ENCODE measurements at places on chromosomes 7 and 10.

- no peak for DNase-seq
These were observed 144.9 kb upstream of the MAGI2 start for GRCh38 chr7:79598351-79598750.

DNA sequence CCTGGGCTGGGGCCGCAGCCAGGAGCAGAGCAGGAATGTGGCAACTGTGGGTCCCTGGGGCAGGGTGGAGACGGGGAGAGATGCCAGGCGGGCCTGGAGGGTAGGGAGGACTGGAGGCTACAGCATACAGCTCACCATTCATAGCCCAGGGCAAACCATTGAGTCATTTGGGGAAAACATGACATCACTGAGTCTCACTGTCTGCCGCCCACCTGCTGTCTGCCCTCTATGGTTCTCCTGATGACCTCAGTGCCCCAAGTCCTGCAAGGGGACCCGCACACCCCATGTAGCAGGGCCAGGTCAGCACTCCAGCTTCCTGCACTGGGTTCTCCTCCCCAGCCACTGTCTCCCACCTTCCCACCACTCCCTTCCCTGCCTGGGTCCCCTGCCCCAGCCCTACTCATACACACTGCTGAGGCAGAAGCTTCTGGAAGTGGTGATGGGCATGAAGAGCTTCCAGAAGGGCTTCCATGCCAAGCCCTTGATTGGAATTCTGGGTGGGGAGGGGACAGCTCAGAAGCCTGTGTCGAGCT, 10.4 kb downstream of the CHST3 start:
- no peak for DNase-seq

GRCh38 chr10:130339091-130339490, 202.9 kb downstream of the GLRX3 start:
- no peak for DNase-seq

- DNase-seq: no peak
These were observed 20.6 kb upstream of the ADAMTS14 start for GRCh38 chr10:70651661-70652060.

- no peak for DNase-seq
These were observed 58.4 kb downstream of the MYPN start for GRCh38 chr10:68167586-68168189.

DNA sequence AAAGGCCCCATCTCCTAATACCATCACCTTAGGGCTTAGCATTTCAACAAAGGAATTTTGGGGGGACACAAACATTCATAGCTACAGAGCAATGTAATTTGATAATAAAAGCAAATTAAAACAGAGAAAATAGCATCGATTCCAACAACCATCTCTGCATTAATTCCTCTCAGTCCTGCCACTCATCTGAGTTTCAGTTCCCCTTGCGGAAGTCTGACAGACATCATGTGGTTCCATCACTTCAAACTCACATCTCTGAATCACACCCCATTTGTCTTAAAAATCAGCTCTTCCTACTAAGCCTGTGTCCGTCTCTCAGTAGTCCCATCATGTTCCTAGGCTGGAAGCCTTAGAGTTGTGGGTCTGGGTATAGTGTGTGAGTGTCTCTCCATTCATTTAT, 3.6 kb downstream of the ADCK2 start:
- DNase-seq: no peak

- DNase-seq: no peak
These were observed 7.3 kb downstream of the KMT2E start for GRCh38 chr7:105021352-105021751.

- DNase-seq: no peak
These were observed 1.3 kb downstream of the INSYN2A start for GRCh38 chr10:127195041-127195506.

- DNase-seq: no peak
These were observed 26.3 kb downstream of the IPMK start for GRCh38 chr10:58241346-58241745.

GRCh38 chr7:142500366-142500765, 242.5 kb upstream of the PRSS58 start:
- no peak for DNase-seq

DNA sequence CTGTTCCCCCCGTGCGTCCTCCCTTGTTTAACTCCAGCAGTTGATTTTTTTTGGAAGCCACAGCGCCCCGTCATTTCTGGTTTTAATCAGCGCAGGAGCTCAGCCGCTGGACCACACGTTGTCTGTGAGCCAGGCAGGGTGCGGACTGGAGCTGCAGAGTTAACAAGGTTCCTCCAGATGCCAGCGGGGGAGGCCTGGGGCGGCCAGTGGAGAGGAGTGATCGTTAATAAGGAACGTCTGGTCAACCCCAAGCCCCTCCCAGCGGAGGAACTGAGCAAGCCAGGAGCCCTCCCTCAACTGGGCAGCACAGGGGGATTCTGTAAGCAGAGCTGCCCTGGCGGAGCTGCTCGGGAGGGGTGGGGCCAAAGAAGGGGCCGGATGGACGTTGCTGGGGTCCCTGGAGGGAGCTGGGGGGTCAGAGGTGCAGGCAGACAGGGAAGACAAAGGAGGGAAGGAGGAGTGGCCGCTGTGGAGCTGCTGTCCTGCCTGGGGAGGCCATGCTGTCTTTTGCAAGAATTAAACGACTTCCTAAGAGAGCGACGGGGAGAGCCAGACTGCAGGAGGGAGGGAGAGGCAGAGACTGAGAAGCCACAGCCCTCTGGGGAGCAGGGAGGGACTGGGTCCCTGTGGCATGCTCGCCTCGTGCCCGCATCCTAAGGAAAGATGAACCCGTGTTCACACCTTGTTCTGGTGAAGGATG, 537.1 kb upstream of the FOXK1 start:
- no peak for DNase-seq

DNA sequence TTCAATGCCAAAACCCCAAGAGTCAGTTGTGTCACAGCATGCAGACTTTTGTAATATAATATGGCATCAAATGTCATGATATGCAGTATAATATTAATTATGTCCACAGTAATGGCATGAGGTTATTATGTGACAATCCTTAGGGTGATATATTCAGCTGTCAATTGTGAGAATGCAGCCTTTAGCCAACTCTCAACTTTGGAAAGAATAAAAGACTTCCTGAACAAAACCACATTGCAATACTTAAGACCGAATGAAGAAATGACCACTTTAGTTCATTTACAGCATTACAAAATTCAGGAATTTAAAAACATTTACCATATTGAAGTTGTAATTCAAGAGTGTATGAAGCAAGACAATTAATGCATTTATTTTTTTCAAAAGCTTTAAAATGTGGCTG, 45.4 kb downstream of the CPVL start:
- DNase-seq: no peak

- DNase-seq: no peak
These were observed 177.0 kb downstream of the REEP3 start for GRCh38 chr10:63697956-63698786.

DNA sequence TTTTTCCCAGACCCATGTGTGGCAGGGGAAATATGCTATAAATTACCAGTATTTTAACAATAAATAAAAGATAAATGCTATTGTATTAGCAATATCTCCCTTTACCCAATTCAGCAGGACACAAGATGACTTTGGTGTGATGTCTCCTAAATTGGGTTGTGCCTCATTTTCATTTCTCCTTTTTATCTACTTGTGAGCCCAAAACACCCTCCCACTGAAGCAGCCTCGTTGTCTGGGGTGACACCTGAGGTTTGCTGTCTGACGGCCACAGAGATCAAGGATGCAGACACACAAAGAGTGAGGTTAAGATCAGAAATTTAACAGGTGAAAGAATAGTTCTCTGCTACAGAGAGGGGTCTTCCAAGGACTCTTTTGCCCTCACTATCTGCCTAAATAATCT, 27.1 kb upstream of the CC2D2B start:
- DNase-seq: no peak

GRCh38 chr7:8592167-8592566, 158.8 kb downstream of the NXPH1 start:
- no peak for DNase-seq

- no peak for DNase-seq
These were observed 30.2 kb downstream of the ALOX5 start for GRCh38 chr10:45404087-45404769.

DNA sequence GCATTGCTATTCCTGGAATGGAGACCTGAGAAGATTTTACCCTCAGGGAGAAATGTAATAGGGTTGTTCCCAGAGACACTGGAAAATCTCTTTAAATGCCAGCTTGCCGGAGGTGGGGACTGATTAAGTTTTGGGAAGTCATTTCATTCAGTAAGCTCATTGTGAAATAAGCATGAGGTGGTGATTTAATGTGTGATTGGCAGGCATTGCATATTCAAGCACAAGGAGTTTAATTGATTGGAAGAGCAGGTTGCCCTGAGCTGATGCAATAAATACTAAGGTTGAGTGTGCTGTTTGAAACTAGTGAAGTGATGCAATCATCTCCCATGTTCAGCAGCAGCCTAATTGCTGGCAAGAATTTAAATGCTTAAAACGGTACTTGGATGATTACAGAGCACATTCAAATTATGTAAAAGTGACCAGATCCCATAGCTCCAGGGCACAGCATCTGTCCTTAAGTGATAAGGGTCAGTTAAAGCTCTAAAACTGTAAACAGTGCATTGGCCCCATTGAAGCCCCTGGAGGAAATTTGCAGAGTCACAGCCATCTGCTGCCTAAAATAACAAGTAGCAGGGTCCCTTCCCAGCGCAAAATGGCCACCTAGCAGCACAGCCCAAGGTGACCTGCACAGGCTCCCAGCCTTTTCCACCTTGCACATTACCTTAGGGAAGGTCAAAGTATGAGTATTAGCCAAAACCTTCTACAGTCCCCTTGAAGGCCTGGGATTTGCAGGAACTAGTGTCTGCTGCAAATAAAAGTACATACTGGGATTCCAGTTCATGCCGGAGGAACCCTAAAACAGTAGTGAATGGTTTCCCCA, 92.1 kb downstream of the CCDC71L start:
- DNase-seq: no peak

DNA sequence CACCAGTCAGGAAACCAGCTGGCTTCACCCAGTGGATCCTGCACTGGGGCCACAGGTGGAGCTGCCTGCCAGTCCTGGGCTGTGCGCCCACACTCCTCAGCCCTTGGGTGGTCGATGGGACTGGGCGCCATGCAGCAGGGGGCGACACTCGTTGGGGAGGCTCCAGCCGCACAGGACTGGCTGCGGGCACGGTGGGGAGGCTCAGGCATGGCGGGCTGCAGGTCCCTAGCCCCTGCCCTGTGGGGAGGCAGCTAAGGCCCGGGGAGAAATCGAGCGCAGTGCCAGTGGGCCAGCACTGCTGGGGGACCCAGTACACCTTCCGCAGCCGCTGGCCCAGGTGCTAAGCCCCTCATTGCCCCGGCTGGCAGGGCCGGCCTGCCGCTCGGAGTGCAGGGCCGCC, 12.4 kb upstream of the NRG3 start:
- DNase-seq: no peak

GRCh38 chr7:38462819-38463218, 168.4 kb downstream of the AMPH start:
- no peak for DNase-seq

GRCh38 chr10:75166623-75166972, 44.0 kb upstream of the VDAC2 start:
- DNase-seq: no peak

DNA sequence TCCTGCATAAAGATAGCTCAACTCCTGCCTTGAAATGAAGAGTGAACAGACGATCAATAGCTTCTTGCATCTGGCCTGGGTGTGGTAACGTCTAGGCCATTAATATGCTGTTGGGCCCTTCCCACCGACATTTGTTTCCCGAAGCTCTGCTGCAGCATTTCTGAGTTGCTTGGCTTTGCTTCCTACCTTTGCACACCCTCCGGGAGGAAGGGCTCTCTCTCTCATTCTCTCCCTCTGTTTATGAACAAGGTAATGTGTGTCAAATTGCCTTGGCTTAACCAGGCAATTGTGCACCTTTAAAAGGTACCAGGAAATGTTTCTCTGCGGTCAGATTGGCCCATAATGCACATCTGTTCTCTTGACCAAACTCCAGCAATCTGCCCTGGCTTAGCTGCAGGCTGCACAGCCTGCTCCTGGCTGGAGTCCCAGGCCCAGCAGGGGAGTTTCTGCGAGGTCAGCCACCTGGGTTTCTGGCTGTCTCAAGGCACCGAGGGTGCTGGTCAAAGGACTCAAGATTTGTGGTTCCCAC, 223.7 kb downstream of the SNX10 start:
- DNase-seq: no peak

- DNase-seq: no peak
These were observed 29.3 kb upstream of the TMEM168 start for GRCh38 chr7:112819536-112819935.

GRCh38 chr7:142612237-142612881, 136.9 kb upstream of the PRSS1 start:
- DNase-seq: no peak

GRCh38 chr7:657565-658119, 68.9 kb upstream of the DNAAF5 start:
- DNase-seq: no peak

DNA sequence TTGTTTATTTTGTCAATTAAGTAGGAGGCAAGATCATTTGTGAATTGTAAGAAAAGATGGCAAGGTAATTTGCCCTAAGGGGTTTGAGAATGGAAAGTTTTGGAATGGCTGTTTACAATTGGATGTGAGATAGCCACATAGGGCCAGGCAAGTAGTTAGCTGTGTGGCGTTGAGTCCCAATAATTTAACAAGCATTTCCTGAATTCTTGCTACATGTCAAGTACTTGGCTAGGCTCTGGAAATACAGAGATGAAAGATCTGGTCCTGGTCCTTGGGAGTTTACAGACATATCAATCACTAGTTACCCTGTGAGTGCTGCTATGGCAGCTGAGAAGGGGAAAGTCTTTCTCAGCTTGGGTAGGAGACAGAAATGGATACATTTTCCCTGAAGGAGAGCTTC, 401.6 kb downstream of the SUGCT start:
- DNase-seq: no peak

GRCh38 chr10:29482591-29483431, 152.0 kb downstream of the SVIL start:
- DNase-seq: no peak

DNA sequence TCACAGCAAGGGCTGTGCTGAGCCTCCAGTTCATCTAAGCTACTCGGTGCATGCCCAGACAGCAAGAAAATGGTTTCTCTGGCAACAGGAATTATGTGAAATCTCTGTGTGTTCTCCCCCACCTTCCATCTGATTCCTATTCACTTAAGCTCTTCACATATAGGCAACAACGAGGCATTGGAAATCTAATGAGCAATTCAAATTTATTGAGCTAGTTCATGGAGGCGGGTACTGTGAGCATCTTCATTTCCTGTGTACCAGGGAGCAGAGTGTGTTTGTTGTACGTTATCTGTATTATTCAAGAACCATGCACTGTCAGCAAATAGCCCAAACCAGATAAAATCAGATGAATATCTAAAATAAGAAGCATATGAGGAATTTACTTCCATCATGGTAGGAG, 739.1 kb downstream of the MAGI2 start:
- no peak for DNase-seq

DNA sequence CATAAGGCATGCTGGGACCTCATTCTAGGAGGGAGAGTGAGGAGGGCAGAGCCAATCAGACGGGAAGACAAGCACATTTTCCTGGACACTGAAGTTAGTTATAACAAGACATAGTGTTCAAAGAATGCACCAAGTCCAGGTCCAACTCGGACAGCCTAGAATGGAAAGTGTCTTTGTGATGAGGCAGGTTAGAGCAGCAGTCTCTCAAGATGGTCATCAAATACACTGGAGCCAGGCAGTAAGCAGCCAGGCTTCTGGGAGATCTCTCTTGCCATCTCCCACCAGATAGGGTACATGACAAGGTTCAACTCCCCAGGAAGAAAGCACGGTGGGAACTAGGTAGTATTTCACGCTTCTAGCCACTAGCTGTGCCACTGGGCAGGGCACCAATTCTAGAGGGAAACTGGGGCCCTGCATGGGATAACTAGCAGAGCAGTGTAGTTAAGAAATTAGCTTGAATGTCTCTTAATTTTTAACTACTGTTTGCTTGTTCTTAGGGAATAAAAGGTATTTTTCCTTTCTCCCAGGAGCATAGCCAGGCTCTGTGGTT, 7.6 kb upstream of the GPAM start:
- DNase-seq: no peak

GRCh38 chr7:153297141-153297540, 537.6 kb downstream of the ACTR3B start:
- no peak for DNase-seq
